ENCODE measurements at places on chromosomes 6 and 20. TPM values are rescaled to one million over a fixed set of nuclear protein-coding genes. Genes with fewer than 3 reads are reported as not detected.

DNA sequence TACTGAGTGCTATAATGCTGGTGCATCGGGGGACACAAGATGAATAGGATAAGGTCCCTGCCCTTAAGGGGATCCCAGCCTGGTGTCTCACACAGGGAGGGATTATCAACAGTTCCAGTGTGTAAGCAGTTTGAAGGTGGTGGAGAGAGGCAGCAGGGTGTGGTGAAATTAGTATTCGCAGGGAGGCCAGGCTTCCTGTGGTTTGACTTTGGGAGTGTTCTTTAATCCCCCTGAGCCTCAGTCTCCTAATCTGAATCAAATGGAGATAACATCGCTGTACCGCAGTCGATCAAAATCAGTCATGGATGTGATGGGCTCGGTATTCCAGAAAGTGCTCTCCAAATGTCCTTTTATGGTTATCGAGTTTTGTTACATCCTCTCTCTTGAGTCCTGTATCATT, 288.1 kb upstream of the SUPT3H start:
- DNase-seq: no peak
- peaks cover 2% of the 10 kb centered on the region for H3K4me1 ChIP-seq

- H3K4me3 ChIP-seq: no peak overlapping the region
- H3K27me3 ChIP-seq: no peaks in the 10 kb centered on the region
- peak; percentile 53 for DNase-seq
Measured at GRCh38 chr20:9359561-9360308, 154.7 kb upstream of the LAMP5 start.

DNA sequence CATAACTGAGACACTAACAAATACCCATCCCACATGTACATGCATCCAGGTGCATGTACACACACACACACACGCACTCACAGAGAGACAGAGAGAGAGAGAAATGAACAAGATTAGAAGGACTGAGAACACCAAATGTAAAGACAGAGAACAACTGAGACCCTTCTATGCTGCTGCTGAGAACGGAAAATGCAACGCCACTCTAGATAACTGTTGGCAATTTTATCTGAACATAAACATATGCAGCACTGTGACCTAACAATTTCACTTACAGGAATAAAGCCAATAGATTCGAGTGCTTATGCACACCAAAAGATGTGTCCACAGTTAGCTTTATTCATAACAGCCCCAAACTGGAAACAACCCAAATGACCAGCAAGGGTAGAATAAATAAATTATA, 103.8 kb upstream of the LY86 start:
- no peaks in the 10 kb centered on the region for H3K4me1 ChIP-seq
- no peak overlapping the region for H3K4me3 ChIP-seq
- no peaks in the 10 kb centered on the region for H3K36me3 ChIP-seq
- no peaks in the 10 kb centered on the region for H3K27me3 ChIP-seq
- no peak for DNase-seq

GRCh38 chr6:154246723-154247118, 109.9 kb downstream of the IPCEF1 start:
- H3K36me3 ChIP-seq: no peaks in the 10 kb centered on the region
- no peaks in the 10 kb centered on the region for H3K4me1 ChIP-seq
- no peak for DNase-seq
- H3K4me3 ChIP-seq: no peak overlapping the region
- no peak overlapping the region for H3K27ac ChIP-seq
- no peaks in the 10 kb centered on the region for H3K27me3 ChIP-seq

DNA sequence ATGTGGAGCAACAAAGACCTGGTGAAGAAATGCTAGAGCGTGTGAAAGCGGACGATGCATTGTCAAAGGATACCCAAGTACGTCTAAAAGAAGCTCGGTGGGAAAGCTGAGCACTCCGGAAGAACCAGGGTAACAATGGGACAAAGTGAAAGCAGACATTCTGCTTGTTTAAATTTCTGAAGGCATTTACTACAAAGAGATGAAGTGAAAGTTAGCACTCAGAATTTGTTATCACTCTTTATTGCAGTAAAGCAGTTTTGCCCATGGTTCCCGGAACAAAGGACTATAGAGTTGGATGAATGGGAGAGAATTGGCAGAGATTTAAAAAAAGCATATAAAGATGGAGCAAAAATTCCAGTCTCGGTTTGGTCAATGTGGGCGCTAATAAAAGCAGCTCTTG, 12.8 kb upstream of the IRAK1BP1 start:
- H3K4me3 ChIP-seq: no peak overlapping the region
- H3K4me1 ChIP-seq: no peaks in the 10 kb centered on the region
- no peaks in the 10 kb centered on the region for H3K36me3 ChIP-seq
- DNase-seq: no peak

UBD gene
- total RNA-seq: not detected

GRCh38 chr20:13130707-13131103, 90.4 kb upstream of the ISM1 start:
- no peaks in the 10 kb centered on the region for H3K4me1 ChIP-seq
- DNase-seq: no peak
- H3K27me3 ChIP-seq: no peaks in the 10 kb centered on the region
- H3K4me3 ChIP-seq: no peak overlapping the region
- H3K36me3 ChIP-seq: no peaks in the 10 kb centered on the region

- no peaks in the 10 kb centered on the region for H3K27me3 ChIP-seq
- no peak for DNase-seq
- H3K36me3 ChIP-seq: no peaks in the 10 kb centered on the region
- H3K4me3 ChIP-seq: no peak overlapping the region
- H3K27ac ChIP-seq: no peak overlapping the region
Measured at GRCh38 chr20:11051136-11051535, 377.3 kb upstream of the JAG1 start.

DNA sequence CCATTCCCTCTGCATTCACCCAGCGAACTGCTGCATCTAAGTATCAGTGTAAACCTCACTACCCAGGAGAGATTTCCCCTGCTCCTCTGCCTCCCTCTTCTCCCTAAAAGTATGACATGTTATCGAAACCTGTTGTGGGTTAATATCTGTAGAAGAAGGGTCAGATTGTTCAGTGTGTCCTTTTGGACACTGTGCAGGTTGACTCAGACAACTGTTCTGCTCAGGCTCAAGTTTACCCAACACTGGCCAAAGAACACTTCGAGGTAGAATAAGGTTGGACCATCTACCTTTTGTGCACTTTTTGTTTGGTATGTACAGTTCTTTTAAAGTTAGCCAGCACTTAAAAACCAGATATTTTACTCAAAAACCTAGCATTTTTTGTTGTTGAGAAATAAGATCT, 4.6 kb downstream of the NT5DC1 start:
- no peaks in the 10 kb centered on the region for H3K36me3 ChIP-seq
- no peak for DNase-seq
- no peak overlapping the region for H3K27ac ChIP-seq

GRCh38 chr6:125747589-125748405, 1.6 kb upstream of the HEY2 start:
- H3K36me3 ChIP-seq: no peaks in the 10 kb centered on the region
- peaks cover 10% of the 10 kb centered on the region for H3K4me1 ChIP-seq
- peak overlapping the region; percentile 70 for H3K4me3 ChIP-seq
- peaks cover 51% of the 10 kb centered on the region for H3K27me3 ChIP-seq
- no peak for DNase-seq
- H3K27ac ChIP-seq: no peak overlapping the region

CCN2 gene
- total RNA-seq: 22.8 TPM

DNA sequence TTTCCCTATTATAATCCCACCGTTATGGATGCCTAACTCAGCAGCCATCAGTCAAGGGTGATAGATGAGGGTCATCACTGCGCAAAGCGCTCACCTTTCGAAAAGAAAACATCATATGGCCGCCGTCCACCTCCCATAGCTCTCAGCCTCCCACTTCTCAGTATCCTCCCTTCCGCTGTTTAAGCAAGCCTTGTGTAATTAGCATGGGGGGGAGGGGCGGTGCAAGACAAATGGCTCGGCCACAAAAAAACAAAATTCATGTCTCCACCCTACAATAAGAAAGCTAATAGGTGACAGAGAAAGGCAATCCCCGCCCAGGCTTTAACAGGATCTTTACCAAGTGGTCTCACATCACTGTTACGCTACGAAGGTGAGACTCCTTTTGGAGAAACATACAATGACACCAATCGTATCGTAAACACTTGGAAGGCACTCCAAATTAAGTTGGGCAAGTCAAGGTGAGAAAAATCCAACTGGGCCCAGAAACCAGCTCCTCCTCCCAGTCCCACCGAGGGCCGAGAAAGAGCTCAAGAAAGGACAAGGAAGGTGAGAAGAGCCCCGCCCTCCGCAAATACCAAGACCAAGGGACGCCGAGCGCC, 645 bp downstream of the DDX39B start:
- peaks cover 7% of the 10 kb centered on the region for H3K4me1 ChIP-seq
- H3K4me3 ChIP-seq: peak overlapping the region; percentile 87
- H3K27me3 ChIP-seq: no peaks in the 10 kb centered on the region
- peak overlapping the region; percentile 96 for H3K27ac ChIP-seq
- DNase-seq: peak; percentile 48

DDX39B gene
- 370 TPM for total RNA-seq

- no peaks in the 10 kb centered on the region for H3K27me3 ChIP-seq
- no peak overlapping the region for H3K27ac ChIP-seq
- no peak overlapping the region for H3K4me3 ChIP-seq
- no peaks in the 10 kb centered on the region for H3K4me1 ChIP-seq
- H3K36me3 ChIP-seq: no peaks in the 10 kb centered on the region
Measured at GRCh38 chr20:20410678-20411077, 42.8 kb downstream of the INSM1 start.

DNA sequence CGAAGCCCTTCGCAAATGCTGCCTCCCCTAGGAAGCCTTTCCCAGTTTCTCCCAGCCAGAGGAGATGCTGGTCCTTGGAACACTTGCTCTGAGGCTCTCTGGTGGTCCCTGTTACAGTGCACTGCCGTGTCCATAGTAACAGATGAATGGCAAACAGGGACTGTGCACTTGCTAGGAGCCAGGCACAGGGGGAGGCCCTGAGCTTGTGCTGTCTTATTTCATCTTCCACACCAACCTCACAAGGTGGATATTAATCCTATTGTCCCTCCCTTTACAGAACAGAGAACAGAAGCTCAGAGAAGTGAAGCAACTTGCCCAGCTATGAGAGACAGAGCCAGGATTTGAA, 19.0 kb downstream of the SRC start:
- no peak for DNase-seq
- no peak overlapping the region for H3K27ac ChIP-seq
- no peaks in the 10 kb centered on the region for H3K4me1 ChIP-seq
- H3K27me3 ChIP-seq: no peaks in the 10 kb centered on the region

GRCh38 chr6:134678436-134678889, 271.4 kb downstream of the ALDH8A1 start:
- no peaks in the 10 kb centered on the region for H3K27me3 ChIP-seq
- H3K36me3 ChIP-seq: no peaks in the 10 kb centered on the region
- no peak overlapping the region for H3K27ac ChIP-seq
- peak; percentile 84 for DNase-seq

- no peaks in the 10 kb centered on the region for H3K4me1 ChIP-seq
- H3K4me3 ChIP-seq: no peak overlapping the region
- no peak overlapping the region for H3K27ac ChIP-seq
- no peak for DNase-seq
Measured at GRCh38 chr6:158415666-158416065, 103.4 kb downstream of the TULP4 start.

- H3K27me3 ChIP-seq: no peaks in the 10 kb centered on the region
- no peaks in the 10 kb centered on the region for H3K4me1 ChIP-seq
- peak; percentile 6 for DNase-seq
- no peaks in the 10 kb centered on the region for H3K36me3 ChIP-seq
- H3K4me3 ChIP-seq: no peak overlapping the region
Measured at GRCh38 chr20:7113577-7114466, 346.3 kb downstream of the BMP2 start.

GRCh38 chr6:36136034-36136433, 5.7 kb downstream of the MAPK13 start:
- H3K4me3 ChIP-seq: no peak overlapping the region
- H3K36me3 ChIP-seq: no peaks in the 10 kb centered on the region
- H3K4me1 ChIP-seq: peaks cover 11% of the 10 kb centered on the region

DNA sequence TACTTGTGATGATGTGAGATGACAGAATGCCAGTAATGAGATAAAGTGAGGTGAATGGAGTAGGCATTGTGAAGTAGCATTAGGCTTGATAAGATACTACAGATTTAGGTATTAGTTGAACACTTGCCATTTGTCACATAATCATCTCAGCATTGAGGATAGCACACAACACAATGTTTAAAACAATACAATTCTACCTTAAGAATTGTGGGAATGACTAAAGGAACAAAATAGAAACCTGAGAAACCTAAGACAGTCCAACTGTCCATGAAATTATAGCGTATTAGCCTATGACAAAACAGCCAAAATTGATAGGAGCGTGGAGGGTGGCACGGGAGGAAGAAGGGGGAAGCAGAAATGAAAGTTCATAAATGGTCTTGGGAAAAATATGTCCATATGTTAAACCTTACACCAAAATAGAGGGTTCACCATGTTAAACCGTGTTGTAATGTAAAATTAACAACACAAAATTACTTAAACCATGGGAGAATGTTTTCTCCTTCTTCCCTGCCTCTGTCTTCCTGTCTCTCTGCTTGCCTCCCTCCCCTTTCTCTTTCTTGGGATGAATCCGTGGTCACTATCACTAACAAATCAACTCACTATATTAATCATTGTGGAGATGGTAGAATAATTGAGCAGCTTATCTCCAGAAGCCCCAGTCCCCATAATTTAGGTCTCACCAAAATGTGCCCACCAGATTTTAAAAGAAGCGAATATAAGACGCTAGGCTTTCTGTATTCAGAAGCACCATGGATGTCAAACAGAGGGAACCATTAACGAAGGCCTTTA, 33.0 kb upstream of the HFE start:
- H3K27ac ChIP-seq: peak overlapping the region; percentile 81
- H3K36me3 ChIP-seq: no peaks in the 10 kb centered on the region
- H3K27me3 ChIP-seq: no peaks in the 10 kb centered on the region

PNPLA1 gene
- total RNA-seq: not detected

DNA sequence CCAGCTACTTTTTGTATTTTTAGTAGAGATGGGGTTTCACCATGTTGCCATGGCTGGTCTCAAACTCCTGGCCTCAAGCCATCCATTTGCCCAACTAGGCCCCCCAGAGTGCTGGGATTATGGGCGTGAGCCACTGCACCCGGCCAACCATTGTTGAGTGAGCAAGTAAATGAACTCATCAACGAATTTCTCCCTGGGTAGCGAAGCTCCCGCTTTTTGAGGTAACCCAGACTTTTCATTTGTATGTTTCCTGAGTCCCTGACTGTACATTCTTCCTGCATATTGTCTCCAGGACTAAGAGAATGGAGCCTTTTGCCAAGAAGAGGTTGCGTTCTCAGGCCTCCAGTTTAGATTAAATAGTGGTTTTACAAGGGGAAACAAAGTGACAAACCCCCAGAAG, 36.4 kb downstream of the RIPOR3 start:
- H3K4me3 ChIP-seq: no peak overlapping the region
- no peak for DNase-seq
- H3K4me1 ChIP-seq: no peaks in the 10 kb centered on the region
- no peaks in the 10 kb centered on the region for H3K36me3 ChIP-seq

DNA sequence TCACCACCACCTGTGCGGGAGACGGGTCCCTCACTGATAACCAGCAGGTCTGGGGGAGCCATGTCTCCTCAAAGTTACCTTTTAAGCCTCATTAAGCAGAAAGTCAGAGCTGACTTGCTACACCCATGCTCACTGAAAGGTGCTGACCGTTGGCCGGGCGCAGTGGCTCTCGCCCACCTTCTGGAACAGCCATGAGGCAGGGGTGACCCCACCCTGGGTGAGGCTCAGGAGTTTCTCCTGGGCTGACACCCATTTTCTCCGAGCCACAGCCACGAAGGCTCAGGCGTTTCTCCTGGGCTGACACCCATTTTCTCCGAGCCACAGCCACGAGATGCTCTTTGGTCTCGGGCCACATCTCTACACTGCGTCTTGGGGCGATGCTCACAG, 10.2 kb downstream of the BHLHE23 start:
- no peak for DNase-seq
- no peaks in the 10 kb centered on the region for H3K4me1 ChIP-seq
- H3K27ac ChIP-seq: no peak overlapping the region

TRIM10 gene
- not detected for total RNA-seq
